ENCODE measurements at places on chromosomes 12 and 14.

GRCh38 chr12:41802803-41803202 lies 341.9 kb downstream of the GXYLT1 start:
- DNase-seq: no peak

- DNase-seq: no peak
Measured at GRCh38 chr14:79649856-79650255, 561.4 kb downstream of the DIO2 start.

DNA sequence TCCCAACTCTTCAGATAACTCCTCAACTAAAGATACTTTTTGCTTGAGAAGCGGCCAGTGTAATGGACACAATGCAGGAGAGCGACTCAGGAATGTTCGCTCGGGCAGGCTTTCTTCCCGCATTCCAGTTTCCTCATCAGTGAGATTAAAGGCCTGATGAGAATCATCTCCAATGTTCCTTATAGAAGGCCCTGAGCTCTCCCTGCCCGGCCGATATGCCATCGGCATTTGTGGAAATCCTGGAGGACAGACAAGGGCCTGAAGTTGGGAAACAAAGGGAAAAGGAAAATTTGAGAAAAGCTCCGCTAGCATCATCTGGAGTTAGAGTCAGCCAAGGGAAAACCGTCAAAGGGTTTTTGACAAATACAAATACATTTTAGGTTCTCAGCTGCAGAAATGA lies 38.0 kb upstream of the FOXN3 start:
- no peak for DNase-seq

- no peak for DNase-seq
Measured at GRCh38 chr14:79150226-79150625, 980.1 kb downstream of the NRXN3 start.

DNA sequence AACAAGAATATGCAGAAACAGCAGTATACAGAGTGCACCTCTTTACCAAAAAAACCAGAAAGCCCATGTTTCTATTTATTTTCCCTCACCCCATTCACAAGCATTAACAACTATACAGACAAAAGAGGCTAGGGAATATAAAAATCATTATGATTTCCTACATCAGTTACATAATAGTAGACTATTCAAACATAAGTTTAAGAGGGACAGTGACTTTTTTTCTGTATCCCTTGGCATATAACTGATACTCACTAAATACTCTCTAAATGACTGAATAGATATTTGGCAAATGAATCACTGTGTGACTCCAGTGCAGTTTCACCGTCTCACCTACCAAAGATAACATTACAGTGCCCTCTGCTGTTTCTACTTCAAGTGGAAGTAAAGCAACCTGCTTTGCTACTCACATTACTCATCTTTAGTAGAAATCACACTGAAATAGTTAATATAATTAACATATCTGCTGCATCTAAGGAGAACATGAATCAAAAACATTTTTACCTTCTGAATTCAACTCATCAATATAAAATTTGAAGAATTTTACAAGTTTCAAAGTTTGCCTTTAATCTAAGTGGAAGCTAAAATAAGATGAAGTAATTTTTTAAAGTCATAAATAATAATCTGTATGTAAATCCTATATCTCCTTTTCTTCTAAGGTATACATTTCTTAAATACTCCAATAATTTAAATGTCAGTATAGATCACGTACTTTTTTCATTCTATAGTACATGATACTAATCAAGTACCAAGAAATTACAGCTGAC lies 103.8 kb downstream of the OSBPL8 start:
- DNase-seq: peak; percentile 43

DNA sequence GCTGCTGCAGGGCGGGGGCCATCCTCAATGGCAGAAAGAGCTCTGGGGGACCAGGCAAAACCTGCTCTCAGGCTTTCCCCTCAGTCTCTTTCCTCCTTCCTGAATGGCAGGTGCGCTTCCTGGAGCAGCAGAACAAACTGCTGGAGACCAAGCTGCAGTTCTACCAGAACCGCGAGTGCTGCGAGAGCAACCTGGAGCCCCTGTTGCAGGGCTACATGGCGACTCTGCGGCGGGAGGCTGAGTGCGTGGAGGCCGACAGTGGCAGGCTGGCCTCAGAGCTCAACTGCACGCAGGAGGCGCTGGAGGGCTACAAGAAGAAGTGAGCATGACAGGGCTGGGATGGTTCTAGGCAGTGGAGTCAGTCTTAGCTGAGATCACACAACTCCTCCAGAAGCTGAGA lies 22.9 kb upstream of the KRT83 start:
- DNase-seq: no peak

DNA sequence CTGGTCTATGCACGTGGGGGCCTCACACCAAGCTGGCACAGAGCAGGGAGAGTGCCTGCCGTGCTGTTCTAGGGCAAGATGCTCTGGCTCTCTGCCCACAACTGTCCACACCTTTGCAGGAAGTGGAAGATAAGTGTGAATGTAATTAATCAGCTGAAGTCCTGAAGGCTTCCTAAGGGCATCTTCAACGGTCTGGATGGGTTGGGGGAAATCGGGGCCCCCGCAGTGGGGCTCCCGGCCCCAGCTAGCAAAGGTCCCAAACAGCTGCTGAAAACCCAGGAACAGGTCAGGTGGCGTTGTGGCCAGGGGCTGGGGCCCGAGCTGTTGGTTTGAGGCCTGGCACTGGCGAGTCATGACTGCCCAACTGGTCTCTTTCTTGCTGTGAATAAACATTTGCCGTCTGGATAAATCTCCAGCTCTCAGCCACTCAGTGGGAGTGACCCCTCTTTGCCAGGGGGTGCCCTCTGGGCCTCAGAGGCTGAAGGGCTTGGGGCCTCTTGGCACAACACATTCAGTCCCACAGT lies 6.7 kb upstream of the SLC25A29 start:
- DNase-seq: no peak

GRCh38 chr14:88270776-88271175 lies 52.3 kb downstream of the KCNK10 start:
- DNase-seq: no peak

GRCh38 chr12:63276537-63277365 lies 125.8 kb upstream of the AVPR1A start:
- peak; percentile 9 for DNase-seq

DNA sequence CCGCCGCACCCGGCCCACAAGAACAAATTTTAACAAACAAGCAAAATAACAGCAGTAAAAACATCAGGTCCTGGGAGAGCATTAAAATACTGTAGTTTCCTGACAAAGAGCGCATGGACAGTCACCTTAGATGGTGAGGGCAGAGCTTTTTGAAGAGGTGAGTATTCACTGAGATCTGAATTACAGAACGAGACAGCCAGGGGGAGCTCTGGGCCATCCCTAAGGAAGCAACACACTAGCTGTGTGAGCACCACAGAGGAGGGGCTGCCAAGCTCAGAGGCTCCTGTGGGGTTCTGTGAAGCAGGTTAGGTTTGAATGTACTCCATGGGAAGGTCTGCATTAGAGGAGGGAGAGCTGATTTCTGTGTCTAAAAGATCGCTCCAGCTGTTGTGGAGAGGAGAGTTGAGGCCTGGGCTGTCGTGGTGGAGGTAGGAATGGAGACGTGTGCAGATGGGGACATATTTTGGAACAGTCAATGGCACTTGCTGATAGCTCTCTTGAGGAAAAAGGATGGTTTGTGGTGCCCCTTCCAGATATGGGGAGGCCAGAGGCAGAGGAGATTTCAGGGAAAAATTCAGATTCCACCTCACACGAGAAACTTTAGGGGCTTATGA lies 72.9 kb downstream of the TRAFD1 start:
- DNase-seq: peak; percentile 53

DNA sequence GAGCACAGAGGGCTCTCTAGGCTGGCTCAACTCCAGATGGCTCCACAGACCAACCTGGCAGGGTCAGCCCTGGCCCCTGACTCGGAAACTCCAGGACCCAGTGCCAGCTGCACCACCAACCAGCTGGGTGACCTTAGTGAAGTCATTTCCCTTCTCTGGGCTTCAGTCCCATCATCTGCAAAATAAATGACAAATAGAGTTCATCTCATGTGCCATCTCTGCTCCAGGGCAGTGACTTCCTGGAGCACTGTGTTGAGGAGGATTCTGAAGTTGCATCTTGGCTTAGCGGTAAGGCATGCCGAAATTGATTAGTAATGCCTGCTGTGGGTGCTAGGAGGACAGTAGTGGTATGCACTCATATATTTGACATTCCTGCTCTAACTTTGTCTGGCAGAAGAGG lies 31.5 kb downstream of the DTX1 start:
- DNase-seq: no peak

DNA sequence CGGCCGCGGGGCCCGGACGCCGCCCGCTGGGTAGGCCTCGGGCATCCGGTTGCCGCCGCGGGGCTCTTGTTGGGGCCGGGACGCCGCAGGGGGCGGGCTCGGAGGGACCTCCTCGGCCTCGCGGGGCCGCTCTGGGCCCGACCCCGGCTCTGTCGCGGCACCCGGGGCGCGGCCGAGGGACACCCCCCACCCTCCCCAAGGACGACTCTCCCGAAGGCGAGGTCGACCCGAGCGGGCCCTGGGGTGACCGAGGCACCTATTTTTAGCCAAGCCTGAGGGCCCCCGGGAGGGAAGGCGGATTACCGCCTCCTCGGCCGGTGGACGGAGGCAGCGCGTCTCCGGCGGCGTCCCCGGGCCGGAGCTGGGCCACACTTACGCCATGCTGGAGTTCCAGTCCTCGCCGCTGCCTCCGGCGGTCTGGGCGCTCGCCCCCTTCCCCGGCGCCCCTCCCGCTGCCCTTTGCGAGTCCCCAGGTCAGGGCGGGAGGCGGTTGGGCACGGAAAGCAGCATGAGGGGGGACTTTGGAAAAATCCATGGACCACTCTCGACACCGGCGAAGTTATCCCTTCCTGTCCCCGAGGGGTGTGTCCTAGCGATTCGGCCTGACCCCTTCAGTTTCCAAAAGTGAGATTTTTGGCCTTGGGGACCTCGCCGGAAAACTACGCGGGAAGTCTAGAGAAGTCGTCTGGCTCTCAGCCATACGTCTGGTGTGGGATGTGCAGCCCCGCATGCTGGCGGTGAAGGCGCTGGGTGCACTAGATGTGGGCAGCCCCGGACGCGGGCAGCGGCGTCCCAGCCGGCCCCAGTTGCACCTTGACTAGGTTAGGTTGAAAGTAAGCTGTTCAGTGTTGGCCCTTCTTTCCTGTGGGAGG lies 699 bp downstream of the KTN1 start:
- peak; percentile 30 for DNase-seq

DNA sequence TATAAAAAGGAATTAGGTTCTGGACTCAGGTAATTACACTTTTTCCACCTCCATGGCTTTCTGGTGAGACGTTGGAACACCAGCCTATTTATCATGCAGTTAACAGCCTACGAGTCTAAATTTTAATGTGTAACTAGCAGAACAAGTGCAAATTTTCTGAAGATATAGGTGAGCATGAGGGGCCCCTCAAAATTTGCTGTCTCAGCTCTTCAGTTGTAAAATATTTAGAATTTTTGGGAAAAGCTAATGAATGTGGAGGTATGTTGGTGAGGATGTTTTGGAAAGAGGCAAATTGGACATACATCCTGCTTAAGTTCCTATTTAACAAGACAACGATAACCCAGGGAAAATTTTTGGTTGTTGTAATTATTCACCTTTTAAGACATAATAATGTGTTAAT lies 25.3 kb upstream of the BCAT1 start:
- no peak for DNase-seq

DNA sequence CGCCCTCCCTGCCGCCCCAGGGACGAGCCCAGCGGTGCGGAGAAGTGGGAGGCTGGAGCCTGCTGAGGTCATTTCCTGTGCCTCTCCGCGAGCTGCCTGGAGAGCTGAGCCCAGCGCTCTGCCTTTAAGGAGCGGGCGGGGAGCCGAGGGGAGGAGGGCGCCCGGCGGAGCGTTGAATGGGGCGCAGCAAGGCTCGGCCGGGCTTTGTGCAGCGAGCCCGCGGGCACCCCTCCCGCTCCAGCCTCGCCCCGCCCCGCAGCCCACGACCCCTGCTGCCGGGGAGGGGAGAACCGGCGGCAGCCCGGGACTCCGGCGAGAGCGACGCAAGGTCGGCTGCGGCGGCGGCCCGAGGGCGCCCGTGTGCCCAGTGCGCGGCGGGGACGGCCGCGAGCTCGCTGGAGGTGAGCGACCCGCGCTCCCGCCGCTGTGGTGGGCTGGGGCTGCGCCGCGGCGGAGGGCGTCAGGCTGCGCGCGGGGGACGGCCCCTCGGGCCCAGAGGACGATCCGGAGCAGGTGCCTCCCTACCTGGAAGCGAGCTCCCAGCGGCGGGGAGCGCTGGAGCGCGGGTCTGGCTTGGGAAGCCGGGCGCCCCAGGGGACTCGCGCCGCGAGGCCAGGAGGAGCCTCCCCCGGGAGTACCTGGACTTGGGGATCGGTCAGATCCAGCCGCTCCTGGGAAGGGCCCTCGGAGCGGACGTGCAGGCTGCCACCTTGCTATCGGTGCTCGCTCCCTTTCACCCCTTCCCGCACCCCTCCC lies at the start of gene PLEKHH1:
Gene PLEKHH1, plus strand, starts transcription at position 293 of the 756 bp plus-strand sequence. CDS start 8,578 bp downstream, outside the sequence.
- peak; percentile 95 for DNase-seq

DNA sequence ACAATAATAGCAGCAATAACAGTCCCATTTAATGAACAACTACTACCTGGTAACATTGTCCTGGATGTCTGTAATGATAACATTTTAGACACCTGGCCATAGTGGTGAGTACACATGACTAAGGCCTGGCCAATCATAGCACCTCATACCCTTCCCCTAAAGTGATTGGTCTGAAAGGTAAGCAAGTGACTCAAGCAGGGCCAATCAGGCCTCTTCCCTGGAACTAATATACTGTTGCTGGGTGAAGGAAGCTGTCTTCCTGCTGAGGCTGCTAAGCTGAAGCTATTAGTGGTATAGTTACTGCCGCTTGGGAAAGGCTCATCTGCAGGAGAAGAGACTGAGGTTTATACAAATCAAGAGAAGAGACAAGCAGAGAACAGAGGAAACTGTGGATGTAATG lies 18.7 kb upstream of the NOS1 start:
- DNase-seq: no peak

- no peak for DNase-seq
Measured at GRCh38 chr12:115857923-115858322, 419.6 kb downstream of the MED13L start.

GRCh38 chr14:37512173-37512572 lies 82.9 kb downstream of the FOXA1 start:
- no peak for DNase-seq

DNA sequence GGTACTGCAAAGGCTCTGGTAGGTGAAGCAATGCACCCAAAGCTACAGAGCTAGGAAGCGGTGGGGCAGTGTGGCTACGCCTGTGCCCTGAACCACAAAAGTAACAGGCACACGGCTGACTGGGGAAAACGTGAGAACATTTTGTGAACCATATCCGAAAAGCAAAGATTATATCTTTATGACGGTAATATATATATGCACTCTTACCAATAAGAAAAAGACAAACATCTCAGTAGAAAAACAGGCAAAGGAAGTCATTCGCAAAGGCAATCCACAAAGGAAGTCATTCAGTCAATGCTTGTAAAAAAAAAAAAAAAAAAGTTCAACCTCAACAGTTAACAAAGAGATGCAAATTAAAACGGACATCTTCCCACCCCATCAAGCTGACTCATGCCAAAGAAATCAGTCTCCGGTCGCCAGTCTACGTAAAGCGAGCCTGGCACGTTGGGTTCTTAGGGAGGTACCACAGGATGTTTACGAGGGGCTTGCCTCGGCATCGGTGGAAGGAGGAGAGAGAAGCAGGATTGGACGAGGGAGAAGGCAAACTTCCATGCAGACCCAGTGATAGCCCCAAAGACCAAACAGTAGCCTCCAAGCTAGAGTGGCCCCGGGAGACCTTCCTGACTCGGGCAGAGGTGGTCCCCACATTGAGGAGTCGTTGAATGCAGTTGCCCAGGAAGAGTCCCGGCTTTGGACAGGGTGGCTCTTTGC lies 39.4 kb upstream of the PPP2R5C start:
- no peak for DNase-seq

Measured in midbrain (tissue), 1 donor.